ENCODE measurements at places on chromosomes 6 and 20. TPM values are rescaled to one million over a fixed set of nuclear protein-coding genes. Genes with fewer than 3 reads are reported as not detected.

DNA sequence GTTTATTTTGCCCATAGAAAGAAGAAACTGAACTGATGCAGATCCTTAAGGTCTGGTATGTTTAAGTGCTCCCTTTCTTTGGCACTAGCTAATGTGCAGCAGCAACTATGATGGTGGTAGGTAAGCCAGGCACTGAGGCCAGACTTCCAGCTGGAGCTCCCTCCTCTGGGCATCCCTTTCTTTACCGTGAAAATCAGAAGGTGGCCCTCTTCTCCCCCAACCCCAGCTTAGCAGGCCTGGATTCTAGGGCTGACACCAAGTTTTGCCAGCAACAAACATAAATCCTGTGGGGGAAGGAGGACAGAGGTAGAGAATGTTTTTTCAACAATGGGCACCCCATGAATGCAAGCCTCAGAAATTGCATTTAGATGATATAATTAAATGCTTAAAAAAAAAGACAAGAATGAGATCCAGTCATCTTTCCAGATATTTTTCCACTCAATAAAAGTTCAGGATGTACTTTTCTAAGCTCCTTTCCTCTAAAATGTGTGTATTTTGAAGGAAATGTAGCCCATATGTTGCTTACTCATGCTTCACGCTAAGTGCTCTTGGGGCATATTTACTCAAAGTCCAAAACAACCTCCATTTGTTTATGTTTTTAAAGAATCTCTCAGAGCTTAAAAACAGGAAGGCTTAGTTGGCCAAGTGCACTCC is 123.9 kb upstream of the NXT1 start:
- DNase-seq: no peak

DNA sequence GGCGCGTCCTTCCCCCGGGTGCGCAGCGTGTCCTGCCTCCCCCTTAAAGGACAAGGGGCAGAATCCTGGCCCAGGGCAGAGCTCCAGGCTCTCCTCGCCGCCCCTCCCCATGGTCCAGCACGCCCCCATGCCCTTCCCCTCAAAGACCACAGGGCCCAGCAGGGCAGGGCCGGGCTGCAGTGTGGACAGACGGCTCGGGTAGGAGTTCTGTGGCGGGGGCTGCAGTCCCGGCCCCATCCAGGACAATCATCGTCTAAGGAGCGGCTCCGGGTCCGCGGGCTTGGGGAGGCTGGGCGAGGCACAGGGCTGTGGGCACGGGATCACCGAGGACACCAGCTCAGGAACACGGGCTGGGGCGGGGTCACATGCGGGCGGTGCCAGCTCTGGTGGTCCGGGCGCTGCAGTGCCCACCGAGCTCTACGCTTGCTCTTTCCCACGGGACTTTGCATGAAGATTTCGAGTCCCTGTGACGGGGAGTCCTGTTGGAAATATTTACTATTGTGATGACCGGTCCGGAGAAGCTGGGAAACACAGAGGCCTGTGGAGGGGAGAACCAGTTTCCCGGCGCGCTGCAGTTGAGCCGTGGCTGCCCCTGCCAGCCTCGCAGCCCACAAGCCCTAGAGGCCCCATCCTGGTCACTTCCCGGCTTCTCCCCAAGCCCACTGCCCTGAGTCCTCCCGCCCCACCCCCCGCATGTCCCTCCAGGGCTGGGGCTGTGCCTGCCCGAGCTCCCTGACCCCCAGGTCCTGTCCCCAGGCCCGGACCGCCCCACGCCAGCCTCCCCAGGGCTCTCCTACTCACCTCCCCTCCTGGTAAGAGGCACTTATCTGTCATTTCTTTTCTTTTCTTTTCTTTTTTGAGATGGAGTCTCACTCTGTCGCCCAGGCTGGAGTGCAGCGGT is 20.6 kb downstream of the SLC17A9 start:
- DNase-seq: no peak

FBXO5 gene
- 10.7 TPM for total RNA-seq

DNA sequence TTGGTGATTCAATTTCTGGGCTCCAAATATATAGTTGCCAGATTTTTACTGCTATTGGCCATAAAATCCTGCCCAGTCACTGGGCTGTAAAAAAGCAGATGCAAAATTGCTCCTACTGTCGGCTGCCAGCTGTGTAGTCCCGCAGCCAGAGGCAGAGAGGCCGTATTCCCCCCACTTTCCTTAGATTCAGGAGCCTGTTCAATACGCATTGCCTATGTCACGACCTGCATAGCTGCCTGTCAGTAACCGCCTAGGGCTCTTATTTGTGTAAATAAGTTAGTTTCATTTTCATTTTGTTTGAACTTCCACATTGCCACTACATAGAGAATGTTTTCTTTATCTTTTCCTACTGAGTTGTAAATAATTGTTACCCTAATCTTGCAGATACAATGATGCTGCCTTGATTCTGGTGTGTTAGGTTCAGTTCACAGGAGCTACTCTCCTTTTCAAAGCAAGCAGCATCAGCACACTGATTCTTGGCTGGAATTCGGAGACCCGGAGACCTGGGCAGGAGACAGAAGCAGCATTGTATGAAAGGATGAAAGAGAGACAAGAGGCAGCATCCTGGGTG is 46.0 kb upstream of the UST start:
- DNase-seq: no peak

- DNase-seq: no peak
These were observed 35.3 kb downstream of the TAF11 start for GRCh38 chr6:34852406-34853085.

- DNase-seq: no peak
These were observed 379.0 kb upstream of the CNR1 start for GRCh38 chr6:88544986-88545612.

DNA sequence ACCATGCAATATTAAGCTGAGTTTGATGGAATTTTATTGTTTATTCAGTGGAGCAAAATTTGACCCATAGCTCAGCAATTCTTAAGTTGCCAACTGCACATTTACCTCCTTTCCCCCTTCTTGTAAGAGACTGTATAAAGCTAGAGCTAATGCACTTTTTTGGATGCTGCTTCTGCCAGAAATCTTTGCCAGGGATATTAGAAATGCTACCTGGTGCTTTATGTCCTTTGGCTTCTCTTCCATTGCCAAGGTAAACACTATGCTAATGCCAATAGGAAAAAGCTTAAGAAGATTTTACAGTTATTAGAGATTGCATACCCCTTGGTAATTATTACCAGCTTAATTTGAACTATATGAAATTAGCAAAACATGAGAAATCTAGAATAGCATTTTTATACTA is 79.0 kb upstream of the OGFRL1 start:
- DNase-seq: no peak

- no peak for DNase-seq
These were observed 322.8 kb upstream of the SOX4 start for GRCh38 chr6:21270636-21271201.

NTSR1 gene
- total RNA-seq: not detected

OR2J3 gene
- total RNA-seq: not detected

TBX18 gene
- 53.5 TPM for total RNA-seq

SLC26A8 gene
- not detected for total RNA-seq

DNA sequence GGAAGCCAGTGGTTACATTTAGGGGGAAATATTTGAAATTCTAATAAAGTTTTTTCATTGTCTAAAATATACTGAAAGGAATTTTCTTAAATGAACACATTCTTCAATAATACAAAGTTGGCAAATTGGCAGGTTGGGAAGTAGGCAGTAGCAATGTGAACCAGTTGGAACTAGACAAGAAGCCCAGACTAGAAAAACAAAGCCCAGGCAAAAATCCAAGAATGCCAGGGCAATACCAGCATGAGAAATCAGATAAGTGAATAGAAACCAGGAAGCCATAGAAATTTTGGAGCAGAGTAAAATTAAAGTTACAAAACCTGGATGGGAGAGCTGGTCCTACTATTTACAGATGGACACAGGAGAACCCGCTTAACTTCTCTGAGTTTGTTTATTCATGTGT is 52.2 kb downstream of the TPBG start:
- DNase-seq: no peak

DNA sequence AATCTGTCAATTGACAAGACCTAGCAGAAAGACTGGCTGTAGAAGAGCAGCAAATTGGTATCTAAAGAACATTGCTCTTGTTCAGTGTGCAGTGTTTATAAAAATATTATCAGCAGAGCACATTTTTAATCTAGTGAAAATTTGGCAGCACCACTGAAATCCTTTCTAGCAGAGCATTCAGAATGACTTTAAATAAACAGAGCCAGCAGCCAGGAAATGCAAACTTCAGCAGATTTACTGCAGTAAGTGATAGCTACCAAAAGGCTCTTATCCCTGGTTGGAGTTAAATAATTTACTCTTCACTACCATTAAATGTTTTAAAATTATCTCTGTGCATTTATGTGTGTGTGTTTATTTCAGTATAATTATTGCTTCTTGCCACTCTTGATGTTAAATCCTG is 590.9 kb upstream of the CITED2 start:
- no peak for DNase-seq

NDUFAF4 gene
- 15.3 TPM for total RNA-seq

GRCh38 chr6:6881438-6882225 is 226.1 kb upstream of the RREB1 start:
- no peak for DNase-seq

GRCh38 chr6:139932671-139933070 is 558.2 kb upstream of the CITED2 start:
- no peak for DNase-seq

DNA sequence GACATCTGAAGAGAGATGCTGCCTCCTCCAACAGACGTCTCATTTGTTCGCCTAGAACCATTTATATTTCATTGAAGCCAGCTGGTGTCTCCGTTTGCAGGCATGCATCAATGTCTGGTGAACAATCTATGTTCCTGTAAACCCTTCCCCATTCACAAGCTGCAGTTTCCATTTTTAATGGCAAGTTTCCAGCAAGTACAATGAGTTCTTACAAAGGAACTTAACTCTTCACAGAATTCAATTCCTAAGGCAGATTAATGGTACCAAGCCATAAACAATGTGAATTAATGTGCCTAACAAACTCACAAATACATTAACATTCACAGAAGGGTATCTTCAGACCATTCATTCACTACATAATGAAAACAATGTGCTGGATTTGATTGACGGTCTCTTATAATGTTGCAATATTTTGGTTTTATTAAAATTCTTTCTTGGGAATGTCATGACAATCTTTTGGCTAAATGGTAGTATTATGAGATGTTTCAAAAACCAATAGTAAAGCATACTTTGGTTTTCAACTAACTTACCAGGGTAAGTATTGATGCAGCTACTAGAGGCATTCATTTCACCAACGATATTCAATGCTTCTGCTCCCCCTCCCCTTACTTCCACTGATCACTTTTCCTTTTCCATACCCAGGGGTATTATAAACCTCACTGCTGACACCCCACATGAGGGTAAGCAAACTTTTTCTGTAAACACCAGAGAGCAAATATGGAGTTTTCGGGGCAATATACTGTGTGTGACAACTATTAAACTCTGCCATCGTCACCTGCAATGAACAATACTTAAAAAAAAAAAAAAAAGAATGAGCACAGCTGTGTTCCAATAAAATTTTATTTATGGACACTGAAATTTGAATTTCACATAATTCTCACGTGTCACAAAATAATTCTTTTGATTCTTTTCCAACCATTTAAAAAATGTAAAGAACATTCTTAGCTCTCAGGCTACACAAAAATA is 4.2 kb downstream of the AKIRIN2 start:
- DNase-seq: no peak

GPX5 gene
- not detected for total RNA-seq

LAMA4 gene
- total RNA-seq: 66.7 TPM

DNA sequence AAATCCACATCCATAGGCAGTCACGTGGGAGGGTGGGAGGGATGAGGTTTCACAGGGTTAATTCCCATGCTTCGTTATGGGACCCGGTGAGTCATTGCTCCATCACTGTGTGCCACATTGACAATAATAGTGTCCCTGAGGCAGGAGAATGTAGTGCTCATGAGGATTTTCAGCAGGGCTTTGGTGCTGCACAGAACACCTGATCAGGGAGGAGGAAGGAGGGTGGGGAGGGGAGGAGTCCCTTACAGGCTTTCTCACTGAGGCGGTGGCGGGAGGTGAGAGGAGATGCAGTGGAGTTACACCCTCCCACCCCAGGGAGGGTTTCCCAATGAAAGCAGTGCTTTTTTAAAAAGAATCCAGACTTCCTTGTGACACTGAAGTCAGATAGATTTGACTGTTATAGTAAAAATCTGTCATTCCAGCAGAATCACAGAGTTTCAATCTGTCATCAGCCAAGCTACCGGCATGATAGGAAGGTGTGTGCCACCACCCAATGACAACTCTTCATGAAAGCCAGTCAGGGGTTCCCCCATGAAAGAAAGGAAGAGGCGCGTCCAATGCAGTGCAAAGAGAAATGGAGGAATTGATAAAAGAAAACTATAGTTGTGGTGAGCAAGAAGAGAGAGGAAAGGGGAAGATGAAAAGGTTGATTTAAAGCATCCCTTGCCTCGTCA is 144.8 kb downstream of the TBC1D7 start:
- DNase-seq: no peak

AMD1 gene
- 49.5 TPM for total RNA-seq

DNA sequence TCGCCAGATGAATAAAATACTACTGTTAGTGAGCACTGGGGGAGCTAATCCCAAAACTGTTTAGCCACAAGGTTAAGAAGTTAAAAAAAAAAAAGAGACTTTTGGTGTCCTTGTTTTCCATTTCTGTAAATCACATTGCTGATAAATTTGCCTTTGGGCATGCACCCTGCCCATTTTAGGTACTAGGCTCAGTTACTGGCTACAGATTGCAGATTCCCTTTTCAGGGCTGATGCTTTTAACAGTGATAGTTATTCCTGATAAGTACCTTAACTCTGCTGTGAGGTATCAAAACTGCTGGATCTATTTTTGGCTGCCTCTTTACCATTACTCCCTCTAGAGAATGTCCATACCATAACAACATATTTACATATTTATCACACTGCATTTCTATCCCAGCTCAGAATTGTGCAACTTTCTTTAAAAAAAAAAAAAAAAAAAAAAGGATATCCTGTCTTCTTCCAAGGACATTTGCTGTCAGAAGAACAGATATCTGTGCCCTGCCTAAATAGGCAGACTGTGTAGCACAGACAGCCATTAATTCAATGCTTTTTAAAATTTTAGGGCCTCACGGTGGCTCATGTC is 94.5 kb downstream of the SSR1 start:
- no peak for DNase-seq

GRCh38 chr6:163383912-163384311 is 30.6 kb upstream of the QKI start:
- DNase-seq: no peak

Measured in thoracic aorta (tissue), 2 donors.